Stimulated activated CD4-positive, alpha-beta T cell treated with anti-CD3 and anti-CD28 coated beads, Interleukin-1b, Interleukin-23, amount 100 ng/mL, for 4 hours (primary cell): ENCODE measurements at places on chromosomes 1 and 21.

- no peak for DNase-seq
Observed at GRCh38 chr1:11885916-11886315, 27.2 kb upstream of the NPPB start.

DNA sequence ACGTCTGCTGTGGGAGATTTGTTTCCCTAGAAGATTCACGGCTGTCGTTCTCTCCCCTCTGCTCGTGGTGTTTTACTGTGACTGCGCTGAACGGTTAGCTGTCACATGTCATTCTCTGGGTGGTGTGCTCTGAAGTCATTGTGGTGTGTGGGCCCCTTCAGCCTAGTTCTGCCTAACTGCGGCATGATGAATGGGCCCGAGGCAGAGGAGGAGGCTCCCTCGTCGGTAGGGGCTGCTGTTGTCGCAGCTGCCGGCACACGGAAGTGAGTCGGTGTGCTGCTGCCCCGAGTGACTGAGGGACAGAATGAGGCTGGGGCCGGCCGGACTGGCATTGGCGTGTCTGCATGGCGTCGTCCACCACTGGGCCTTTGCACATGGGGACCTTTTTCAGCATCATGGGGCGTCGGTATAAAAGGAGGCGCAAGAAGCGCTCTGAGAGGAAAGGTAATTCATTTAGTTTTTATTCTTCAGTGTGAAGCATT is 77.9 kb downstream of the ADARB1 start:
- peak; percentile 48 for DNase-seq

DNA sequence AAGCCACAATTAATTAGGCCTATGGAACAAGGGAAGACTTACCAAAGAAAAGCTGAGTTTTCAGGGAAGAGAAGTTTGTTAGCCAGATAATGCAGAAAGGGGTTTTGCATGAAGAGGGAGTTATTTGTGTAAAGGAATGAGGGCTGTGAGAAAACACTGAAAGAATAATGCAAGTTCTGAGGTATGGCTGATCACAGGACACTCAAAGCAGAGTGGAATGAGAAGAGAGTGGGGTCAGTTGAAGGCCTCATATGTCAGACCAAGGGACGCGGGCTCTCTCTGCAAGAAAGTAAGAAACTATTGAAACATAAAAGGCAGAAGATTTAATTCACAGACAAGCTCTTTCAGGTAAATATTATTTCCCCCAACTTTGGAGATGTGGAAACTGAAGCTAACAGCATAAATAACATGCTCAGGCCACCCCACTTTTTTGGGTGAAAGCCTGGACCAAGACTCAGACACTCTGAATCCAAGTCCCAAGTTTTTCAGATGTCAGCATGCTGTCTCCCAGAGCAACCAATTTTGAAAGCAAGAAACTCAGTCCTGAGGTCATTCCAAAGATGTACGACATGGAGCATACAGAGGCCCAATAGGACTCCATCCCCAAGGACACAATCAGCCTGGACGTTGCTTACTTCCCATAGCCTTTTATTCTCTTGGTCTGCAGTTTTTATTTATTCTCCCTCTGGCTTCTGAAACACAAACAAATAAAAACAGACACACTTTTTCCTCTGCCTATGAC is 47.3 kb upstream of the FGGY start:
- DNase-seq: no peak

DNA sequence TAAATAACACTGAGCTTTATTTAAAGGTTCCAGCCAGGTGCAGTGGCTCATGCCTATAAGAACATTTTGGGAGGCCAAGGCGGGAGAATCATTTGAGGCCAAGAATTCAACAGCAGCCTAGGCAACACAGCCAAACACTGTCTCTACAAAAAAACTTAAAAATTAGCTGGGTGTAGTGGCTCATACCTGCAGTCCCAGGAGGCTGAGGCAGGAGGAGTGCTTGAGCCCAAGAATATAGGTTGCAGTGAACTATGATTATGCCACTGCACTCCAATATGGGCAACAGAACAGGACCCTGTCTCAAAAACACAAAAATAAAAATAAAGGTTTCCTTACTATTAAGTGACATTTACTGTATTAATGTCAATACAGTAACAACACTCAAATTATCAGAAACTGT is 2.1 kb downstream of the TAF12 start:
- no peak for DNase-seq

GRCh38 chr1:192265516-192266173 is 51.1 kb upstream of the RGS21 start:
- DNase-seq: no peak

DNA sequence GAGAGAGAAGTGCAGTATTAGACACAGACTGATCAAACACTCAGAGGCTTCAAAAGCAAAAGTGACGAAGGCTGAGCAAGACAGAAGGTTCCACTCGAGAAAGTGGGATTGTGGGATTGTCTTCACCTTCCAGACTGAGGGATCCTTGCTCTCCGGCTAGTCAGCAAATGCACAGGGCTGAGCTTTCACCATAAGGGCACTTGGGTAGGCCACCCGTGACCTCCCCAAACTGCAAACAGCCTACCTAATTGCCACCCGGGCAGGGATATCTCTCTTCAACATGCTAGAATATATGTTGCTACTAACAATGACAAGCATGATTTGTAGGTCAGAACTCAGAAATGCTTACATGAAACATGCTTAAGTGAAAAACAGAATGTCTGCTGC is 35.3 kb upstream of the RIPK4 start:
- no peak for DNase-seq

- peak; percentile 62 for DNase-seq
Observed at GRCh38 chr1:206581571-206581981, 30.7 kb downstream of the EIF2D start.

GRCh38 chr1:192439373-192440025 is 122.7 kb downstream of the RGS21 start:
- no peak for DNase-seq

DNA sequence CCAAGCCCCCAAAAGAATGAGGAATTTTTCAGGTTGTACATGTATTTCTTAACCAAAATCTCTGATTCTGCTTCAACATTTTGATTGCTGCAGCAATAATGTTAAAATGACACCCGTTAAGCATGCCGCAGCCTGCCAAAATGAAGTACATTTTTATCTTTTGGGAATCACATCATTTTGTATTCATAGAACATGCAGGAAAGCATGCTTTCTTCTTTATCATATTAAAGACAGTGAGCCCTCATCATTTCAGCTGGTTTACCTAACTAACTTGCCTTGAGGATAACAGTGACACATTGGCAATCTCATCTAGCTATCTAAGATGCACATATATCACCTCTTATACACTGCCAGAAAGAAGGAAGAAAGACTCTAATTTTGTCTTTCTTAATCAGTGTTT is 299.2 kb downstream of the LTN1 start:
- DNase-seq: no peak

- no peak for DNase-seq
Observed at GRCh38 chr1:247222840-247223239, 33.0 kb upstream of the VN1R5 start.

GRCh38 chr21:15094706-15095105 is 29.9 kb upstream of the NRIP1 start:
- no peak for DNase-seq

GRCh38 chr1:16396591-16396990 is 29.5 kb downstream of the SZRD1 start:
- no peak for DNase-seq

- DNase-seq: no peak
Observed at GRCh38 chr1:11967028-11967547, 13.2 kb upstream of the MFN2 start.

DNA sequence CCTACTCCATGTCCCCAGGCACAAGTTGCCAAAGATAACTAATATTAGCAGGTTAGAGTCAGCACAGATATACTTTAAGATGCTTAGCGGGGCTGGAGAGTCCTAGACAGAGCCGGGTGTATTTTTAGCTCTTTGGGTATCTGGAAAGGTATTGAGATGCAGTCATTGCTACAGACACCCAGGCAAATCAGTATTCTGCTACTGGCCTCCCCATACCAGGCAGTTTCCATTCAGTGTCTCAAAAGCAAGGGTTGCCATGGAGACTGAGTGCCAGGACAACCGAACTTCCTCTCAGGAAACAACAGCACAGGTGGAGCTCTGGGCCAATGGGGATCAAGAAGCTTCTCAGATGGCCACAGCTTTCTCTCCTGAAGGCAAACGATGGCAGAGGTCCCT is 45.3 kb downstream of the KCNC4 start:
- DNase-seq: no peak

DNA sequence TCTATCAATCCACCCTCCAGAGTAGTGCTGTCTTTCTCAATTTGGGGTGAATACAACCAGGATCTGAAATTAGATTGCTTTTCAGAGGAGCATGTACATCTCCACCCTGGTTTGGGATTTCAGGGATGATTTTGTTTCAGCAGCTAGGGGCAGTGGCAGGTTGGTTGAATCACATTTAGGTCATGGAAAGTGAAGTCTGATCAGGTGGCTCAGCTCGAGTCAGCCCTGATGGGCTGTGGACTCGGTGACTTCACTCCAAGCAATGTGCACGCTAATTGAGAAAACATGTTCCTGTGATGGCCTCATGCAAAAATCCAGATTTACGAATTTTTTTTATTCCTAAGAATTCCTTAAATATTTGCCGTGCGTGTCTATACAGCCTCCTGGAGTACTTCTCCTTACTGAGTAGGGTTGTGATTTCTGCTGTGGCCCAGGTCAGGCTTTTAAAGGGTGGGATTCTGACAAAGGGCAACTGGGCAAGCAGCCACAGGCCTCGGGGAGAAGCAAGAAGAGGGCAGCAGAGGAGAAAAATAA is 7.5 kb downstream of the NGF start:
- DNase-seq: no peak

DNA sequence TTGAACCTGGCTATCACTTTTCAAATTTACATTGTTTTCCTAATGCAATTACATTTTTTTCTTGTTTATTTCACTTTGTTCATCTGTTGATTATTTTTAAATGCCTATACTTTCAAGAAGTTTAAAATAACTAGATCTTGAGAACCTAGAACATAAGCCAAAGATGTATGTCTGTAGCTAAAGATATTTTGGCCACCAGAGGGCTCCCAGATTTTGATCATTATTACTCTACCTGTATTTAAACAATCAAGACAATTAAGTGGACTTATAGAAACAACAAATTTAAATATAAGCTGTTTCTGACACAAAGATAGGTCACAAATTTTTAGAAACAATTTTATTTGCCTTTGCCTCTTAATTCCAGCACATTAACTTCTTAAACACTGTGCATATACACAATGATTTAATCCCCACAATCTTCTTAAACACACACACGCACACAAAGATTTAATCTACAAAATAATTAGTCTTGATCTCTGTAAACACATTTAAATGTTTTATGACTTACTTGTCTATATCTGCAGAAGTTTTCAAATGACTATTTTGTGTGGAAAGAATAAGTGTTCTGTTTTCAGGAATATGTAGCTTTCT is 380.0 kb downstream of the DSCAM start:
- no peak for DNase-seq

DNA sequence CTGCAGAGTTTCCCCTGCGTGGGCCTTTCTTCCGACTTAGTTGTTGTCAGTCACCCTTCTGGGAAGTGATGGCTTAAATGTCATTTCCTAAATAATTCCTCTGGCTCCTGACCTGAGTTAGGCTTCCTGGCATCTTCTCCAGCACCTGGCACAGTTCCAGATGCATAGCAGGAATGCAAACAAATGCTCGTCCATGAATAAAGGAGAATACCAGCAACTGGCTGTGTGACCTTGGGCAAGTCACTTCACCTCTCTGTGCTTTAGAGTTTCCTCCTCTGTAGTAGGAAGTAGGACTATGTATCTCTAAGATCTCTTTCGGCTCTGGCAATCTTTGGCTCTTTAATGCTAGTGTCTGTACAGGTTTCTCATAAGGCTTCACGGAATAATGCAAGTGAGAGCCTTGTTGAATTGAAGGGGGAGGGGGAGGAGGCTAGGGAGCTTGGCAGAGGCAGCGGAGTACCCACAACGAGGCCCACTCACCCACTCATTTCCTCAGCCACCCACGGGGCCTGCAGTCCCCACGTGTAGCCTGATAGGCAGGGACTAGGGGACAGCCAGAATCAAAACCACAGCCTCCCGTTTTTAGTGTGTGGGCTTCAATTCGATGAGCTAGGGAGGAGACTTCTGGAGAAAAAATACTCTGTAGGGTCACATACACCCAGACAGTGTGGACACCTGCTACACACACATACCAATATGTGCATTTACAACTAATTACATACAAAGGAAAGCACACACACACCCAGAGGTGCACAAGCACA is 48.1 kb downstream of the TENT5C start:
- peak; percentile 19 for DNase-seq

- DNase-seq: no peak
Observed at GRCh38 chr1:118021668-118022067, 92.1 kb downstream of the WDR3 start.

GRCh38 chr21:45405271-45405818 is 380 bp downstream of the COL18A1 start:
- no peak for DNase-seq

- DNase-seq: peak; percentile 41
Observed at GRCh38 chr1:65069011-65069565, 78.9 kb upstream of the AK4 start.

DNA sequence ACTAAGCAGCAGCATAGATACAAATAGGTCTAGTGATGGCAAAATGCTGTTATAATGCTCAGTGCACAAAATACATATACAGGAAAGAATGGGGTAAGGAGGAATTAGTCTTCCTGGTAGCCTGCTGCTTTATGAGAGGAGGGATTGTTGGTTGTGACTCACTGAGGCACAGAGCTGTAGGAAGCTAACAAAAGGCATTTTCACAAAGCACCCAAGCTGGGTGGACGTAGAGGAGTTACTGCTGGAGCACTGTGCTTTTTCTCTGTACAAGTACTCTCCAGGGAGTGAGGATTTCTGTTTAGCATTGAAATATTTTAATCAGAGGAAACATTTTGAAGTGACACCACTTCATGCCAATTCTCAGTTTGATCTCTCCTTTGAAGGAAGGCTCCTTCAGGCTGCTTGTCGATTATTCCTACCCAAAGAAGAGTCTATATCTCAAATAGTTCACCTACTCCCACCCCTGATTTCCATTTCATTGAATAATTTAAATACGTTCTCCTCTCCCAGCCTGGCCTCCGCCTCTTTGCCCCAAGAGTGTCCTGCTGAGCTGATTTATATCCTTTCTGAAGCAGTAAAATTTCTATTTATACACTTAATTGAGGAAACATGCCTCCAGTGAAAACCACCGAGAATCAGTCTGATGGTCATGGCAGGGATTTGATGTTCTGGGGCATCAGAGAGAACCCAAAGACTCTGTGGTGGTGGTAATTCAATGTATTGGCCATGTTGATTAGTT is 271.9 kb downstream of the HHAT start:
- DNase-seq: no peak

DNA sequence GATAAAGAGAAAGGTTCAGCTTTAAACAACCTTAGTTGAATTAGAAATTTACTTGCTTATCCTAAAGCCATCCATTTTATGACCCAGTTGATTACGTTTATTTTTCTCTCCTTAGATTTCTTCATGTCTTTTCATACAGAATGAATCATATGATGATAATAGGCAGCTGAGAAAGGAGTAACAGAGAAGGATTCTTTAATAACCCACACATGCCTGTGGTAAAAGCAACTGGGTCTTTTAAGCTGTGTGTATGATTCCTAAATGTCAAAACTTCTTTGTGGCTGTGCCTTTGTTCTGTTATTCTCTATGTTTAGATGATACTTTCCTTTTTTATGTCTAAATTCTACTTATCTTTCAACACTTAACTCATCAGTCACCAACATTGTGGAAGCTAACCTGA is 626.5 kb downstream of the NCAM2 start:
- DNase-seq: no peak

- DNase-seq: no peak
Observed at GRCh38 chr1:26017606-26018005, 4.0 kb upstream of the EXTL1 start.

GRCh38 chr21:21101911-21102310 is 103.7 kb downstream of the NCAM2 start:
- no peak for DNase-seq
